T-helper 17 cell (primary cell): ENCODE measurements at places on chromosomes 13 and 19.

GRCh38 chr13:74866101-74866500, 615.9 kb downstream of the TBC1D4 start:
- no peak for DNase-seq
- H3K4me1 ChIP-seq: no peaks in the 10 kb centered on the region
- no peak overlapping the region for H3K27ac ChIP-seq
- no peaks in the 10 kb centered on the region for H3K27me3 ChIP-seq
- no peak overlapping the region for H3K4me3 ChIP-seq

DNA sequence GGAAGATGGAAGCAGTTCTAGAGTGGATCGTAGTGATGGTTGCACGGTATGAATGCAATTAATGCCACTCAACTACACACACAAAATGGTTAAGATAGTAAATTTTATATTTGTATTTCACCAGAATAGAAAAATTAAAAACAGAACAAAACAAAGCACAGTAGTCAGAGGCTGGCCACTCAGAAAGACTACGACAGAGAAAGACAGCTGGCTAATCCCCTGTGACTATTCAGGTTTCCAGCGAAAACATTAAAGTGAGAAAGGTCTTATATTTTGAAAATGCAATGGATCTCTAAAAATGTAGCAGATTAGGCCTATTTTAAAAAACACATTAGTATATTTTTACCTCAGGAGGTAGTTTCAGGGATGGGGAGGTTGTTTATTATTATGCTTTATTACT, 131.3 kb upstream of the POSTN start:
- no peaks in the 10 kb centered on the region for H3K4me1 ChIP-seq
- H3K4me3 ChIP-seq: no peak overlapping the region
- no peaks in the 10 kb centered on the region for H3K36me3 ChIP-seq
- no peaks in the 10 kb centered on the region for H3K27me3 ChIP-seq

- H3K36me3 ChIP-seq: peaks cover 4% of the 10 kb centered on the region
- H3K4me1 ChIP-seq: peaks cover 22% of the 10 kb centered on the region
- H3K27me3 ChIP-seq: no peaks in the 10 kb centered on the region
- no peak for DNase-seq
- peak overlapping the region; percentile 98 for H3K4me3 ChIP-seq
Measured at GRCh38 chr19:41427647-41428480, 690 bp upstream of the B3GNT8 start.

GRCh38 chr19:54168174-54168917, 4.6 kb downstream of the TMC4 start:
- H3K36me3 ChIP-seq: no peaks in the 10 kb centered on the region
- H3K27me3 ChIP-seq: no peaks in the 10 kb centered on the region
- H3K27ac ChIP-seq: peak overlapping the region; percentile 61
- H3K4me1 ChIP-seq: peaks cover 12% of the 10 kb centered on the region
- peak overlapping the region; percentile 47 for H3K4me3 ChIP-seq
- peak; percentile 78 for DNase-seq

GRCh38 chr19:27962264-27962663, 1250.7 kb downstream of the UQCRFS1 start:
- no peak for DNase-seq
- H3K4me3 ChIP-seq: no peak overlapping the region
- no peaks in the 10 kb centered on the region for H3K36me3 ChIP-seq
- H3K4me1 ChIP-seq: peaks cover 3% of the 10 kb centered on the region

DNA sequence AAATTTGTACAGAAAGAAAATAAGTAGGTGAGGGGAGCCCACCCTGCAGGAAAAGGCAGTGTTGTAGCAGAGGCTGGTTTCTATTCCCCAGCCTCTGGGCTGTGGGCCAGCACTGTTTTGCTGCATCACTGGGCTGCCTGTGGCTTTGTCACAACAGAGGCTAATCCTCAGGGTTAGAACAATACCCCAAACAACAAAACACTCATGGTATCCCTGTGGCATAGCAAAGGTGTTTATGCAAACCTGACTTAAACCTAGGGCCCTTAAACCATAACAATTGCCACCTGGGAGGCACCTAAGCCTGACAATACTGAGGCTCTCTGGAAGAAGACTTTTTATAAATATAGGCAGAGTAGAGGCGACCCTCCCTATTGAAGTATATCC, 314.7 kb downstream of the OLFM4 start:
- no peak for DNase-seq
- no peaks in the 10 kb centered on the region for H3K27me3 ChIP-seq
- H3K4me3 ChIP-seq: no peak overlapping the region
- no peak overlapping the region for H3K27ac ChIP-seq

DNA sequence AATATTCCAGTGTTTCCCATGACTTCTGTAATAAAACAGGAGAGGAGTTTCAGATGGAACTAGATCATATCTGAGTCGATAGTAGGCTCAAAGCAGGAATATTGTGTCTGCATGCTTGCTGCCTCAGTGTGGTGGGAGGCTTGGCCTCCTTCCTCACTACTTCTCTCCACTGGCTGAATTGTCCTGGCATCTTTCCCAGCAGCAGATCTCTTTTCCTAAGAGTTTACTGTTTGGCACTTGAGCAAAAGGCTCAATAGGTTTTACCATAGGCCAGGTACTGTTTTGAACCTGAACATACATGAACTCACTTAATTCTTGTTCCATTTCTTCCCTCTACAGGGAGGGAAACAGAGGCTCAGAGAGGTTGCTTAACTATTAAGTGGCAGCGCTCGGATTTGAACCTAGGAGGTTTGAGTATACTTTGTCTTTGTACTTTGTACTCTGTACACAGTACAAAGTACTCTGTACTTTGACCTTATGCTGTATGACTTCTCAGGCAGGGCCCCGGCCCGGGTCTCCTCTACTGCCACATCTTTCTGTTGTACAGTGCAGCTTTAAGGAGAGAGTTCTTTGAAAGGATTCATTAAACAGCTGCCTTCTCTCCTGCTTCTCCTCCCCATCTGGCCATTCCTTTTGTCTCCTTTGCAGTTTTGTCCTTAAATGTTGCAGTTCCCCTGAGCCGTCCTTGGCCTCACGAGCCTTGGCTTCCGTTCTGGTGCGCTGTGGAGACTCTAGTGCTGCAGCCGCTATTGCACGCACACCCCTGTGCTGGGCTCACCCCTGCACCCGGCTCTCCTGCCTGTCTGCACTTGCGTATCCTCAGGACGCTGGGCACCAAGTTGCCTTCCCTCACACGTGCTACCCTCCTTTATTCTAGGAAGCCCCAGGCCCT, 8.1 kb downstream of the B3GLCT start:
- H3K27ac ChIP-seq: peak overlapping the region; percentile 71
- peaks cover 43% of the 10 kb centered on the region for H3K4me1 ChIP-seq
- H3K4me3 ChIP-seq: no peak overlapping the region

GRCh38 chr19:28482221-28482620, 730.7 kb downstream of the UQCRFS1 start:
- no peak overlapping the region for H3K4me3 ChIP-seq
- no peaks in the 10 kb centered on the region for H3K4me1 ChIP-seq
- H3K27me3 ChIP-seq: no peaks in the 10 kb centered on the region
